ENCODE measurements at places on chromosomes 3 and 15.

DNA sequence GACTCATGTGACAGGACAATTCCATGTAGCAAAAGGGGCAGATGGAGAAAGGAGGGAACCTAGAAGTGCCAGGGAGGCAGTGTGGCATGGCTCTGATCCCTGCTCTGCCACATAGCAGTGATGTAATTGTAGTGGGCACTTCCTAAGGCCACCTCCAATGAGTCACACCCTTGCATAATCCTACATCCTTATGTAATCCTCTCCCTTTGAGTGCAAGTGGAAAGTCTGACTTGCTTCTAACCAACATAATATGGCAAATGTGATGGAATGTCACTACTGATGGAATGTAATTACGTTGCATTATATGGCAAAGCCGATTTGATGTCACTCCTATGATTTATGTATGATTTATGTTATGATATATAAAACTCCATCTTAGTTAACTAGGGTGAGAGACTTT, 72.9 kb upstream of the ATP2C1 start:
- DNase-seq: no peak

DNA sequence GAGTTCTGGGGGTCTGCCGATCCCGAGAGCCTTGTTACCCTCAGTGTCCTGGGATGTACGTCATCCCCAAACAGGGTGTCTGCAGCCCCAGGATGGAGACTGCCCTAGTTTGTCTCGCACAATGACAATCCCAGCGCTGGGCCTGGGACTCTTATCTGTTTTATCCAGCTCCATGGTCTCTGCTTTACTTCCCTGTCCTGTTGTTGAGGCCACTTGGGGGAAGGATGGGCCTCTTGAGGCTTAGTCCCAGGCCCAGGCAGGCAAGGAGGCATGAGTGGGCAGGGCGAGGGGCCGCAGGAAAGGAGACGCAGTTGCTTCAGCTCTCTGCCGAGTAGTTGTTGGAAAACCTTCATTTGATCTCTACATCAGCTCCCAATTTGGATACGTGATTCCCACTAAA, 17.4 kb downstream of the SMAD6 start:
- DNase-seq: no peak

DNA sequence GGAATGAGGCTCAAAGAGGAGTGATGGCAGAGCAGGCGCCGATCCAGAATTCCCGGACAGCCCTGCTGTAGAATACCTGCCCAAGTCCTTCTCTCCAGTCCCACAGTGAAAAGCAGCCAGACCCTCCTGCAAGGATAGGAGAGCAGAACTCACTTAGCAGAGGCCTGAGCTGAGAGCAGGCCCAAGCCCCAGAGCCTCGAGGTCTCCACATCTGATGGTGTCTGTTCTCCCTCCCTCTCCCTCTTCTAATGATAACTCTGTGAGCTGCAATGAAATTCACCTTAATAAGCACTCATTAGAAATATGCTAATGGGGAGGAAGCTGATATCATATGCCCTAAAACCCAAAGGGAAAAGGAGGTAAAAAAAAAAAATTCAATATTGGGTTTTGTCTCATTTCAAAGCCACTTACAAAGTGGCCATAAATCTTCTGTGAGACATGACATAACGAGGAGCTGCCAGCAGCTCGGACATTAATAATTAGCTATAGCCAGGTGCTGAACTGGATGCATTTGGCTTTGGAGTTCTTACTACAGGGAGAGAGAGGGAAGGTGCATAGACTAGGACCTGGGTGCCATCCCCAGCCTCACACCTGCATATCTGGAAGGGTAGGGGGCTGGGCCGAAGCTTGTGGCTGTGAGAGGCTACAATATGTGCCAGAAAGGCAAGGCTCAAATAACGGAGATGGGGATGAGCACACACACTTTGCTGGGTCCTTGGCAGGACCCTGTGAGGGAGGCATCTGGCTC, 108.4 kb downstream of the MEGF11 start:
- no peak for DNase-seq

- no peak for DNase-seq
Observed at GRCh38 chr3:104952146-104952972, 414.4 kb upstream of the ALCAM start.

GRCh38 chr15:79030470-79030869, 60.1 kb downstream of the RASGRF1 start:
- DNase-seq: no peak

DNA sequence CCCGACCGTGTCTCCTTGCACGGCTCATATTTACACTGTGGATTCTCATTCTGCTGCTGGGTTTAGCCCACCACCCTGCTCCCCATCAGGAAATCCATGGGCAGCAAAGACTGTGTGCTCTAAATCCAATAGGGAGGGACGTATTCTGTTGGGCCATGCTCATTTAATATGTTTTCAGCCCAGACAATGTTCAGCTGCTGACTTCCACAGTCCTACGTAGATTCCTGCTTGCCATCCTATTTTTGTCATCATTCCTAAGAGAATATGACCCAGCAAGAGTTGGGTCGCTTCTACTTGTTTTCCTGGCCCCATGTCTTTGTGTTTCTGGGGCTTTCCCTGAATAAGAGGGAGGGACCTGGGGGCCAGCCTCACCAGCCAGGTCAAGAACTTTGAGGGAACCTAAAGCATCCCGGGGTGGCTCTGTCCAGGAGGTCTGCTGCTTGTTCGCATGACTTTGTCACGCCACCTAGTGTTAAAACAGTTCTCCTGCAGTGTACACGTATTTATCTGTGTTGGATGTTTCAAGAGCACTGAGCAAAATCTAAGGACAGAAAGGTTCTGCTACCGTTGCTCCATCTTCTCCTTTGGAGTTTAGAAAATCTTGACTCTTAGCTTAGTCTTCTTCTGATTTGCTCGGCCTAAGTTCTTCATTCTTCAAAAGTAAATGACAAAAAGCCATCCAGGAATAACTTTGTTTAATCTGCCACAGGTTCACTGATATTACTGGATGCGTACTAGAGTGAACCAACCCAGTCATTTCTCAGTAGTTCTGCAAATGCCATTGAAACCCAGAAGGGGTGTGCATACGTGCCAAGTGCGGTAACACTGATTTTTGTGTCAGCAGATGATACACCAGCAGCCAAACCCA, 79.8 kb upstream of the NR2E3 start:
- peak; percentile 16 for DNase-seq

GRCh38 chr3:55894605-55895004, 407.5 kb upstream of the WNT5A start:
- DNase-seq: no peak

DNA sequence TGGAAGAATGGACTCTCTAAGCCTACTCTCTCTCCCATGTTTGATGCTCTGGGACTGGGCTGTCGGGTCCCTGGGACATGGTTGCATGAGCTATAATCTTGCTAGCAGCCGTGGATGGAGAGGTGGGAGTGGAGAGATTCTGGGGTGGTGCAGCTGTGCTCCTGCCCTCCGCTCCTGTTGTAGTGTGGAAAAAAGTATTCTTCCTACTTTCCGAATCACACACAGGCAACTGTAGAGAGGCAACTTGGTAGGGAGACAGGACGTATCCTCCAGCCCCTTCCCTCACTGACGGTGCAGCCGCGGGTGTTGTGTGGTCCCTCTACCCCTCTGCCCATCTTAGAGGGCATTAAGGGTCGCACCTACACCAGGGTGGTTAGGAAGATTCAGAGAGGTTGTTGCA, 281.4 kb upstream of the TLE3 start:
- no peak for DNase-seq

All from naive thymus-derived CD8-positive, alpha-beta T cell (primary cell).